A549 treated with CpdA at 1 μM for 4 hours (cell line): ENCODE measurements at places on chromosomes 3 and 15. TPM values are rescaled to one million over a fixed set of nuclear protein-coding genes. Genes with fewer than 3 reads are reported as not detected.

Gene GPR176
- 11.0 to 13.9 TPM (median 11.3 TPM) in 5 replicates for total RNA-seq

Gene OR5H14
- total RNA-seq = not detected in 5 replicates

Gene P2RY12
- total RNA-seq = not detected in 5 replicates

Gene SPRED1
- 7.6 to 12.5 TPM (median 8.9 TPM) in 5 replicates for total RNA-seq

Gene OSTN
- not detected in 5 replicates for total RNA-seq

Gene B4GALT4
- total RNA-seq = 83.3 to 136 TPM (median 108 TPM) in 5 replicates
